Panc1 (cell line): ENCODE measurements at places on chromosomes 2 and 18.

GRCh38 chr2:54957321-54957999, 92.8 kb downstream of the RTN4 start:
- no peak for DNase-seq

DNA sequence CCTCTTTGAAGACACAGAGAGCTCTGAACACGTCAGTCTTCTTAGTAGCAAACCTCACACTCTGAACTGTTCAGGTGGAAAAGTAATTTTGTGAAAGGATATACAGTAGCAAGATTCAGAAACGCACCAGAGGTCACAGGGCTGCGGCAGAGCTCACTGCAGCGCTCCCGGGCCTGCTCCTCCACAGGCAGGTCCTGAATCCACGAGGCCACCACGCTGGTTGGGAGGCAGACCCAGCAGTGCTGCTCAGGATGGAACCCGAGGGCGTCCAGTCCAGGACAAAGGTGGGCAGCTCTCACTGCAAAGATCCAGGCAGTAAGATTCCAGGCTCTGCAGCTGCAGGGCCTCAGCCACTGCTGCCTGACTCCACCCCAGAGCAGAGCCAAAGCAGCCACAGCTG, 576.2 kb upstream of the SALL3 start:
- no peak for DNase-seq

DNA sequence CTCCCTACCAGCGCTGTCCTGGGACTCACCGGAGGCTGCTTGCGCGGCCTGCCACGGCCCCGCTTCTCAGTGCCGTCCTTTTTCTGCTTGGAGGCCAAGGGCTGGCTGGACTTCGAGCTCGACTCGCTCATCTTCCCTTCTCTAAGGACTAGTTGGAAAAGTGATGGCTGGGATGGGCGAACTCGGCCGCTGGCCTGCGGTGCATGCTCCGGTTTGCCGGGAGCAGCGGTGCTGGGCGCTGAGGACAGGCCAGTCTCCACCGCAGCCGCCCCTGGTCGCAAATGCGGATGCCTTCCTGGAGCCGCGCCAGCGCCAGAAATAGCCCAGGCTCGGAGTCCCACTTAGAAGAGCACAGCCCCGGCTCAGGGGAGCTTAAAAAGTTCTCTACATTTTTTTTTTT, 3.1 kb downstream of the C2orf81 start:
- DNase-seq: no peak

DNA sequence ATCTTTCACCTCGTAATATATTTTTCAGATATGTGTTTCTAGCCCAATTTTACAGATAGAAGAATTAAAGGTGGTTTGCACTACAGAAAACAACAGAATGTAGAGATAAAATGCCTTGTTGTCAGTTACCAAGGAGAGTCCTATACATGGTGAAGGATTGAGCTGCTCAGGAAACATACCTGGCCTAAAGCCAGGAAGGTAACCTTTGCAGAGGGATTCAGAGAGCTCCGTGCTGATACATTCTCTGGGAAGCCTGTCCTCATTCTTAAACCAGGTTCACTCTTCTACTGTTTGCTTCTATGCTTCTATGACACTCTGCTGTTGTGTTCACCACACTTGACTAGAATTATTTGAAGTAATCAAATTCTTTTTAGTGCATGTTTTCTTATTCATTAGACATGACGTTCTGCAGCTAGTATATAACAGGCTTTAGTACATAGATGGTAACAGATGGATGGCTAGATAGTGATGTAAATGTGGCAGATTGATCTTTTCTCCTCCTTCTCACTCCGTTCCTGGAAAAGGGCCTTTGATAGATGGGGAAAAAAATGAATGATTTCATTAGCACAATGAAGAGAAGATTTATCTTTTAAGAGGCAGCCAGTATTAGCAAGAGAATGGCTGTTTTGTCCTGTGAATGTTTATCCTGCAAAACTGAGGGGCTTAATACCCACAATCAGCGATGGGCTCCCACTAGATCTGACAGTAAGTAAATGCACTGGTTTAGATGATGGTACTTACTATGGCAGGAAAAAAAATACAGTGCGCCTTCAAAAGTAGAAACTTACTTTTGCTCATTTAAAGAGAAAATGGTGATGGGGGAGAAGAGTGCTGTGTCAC, 589.6 kb upstream of the FAM98A start:
- no peak for DNase-seq

GRCh38 chr2:2720351-2720750, 389.3 kb upstream of the MYT1L start:
- DNase-seq: no peak

DNA sequence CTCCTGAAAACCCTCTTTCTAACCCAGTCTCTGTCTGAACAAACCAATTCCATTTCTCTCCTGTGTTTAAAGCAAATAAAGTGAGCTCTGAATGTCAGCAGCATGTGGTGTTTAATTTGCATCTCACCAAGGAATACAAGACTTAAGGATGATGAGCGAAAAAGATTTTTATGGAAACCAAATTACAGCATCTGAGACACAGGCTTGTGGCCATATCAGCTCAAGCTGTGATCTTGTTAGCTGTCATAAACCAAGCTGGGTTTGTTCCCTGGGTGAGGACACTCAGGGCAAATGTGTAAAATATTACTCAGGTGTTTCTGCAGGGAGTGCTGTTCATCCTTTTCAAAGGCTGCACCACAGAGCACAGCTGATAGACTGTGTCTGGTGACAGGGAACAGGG, 129.3 kb upstream of the REV1 start:
- no peak for DNase-seq

DNA sequence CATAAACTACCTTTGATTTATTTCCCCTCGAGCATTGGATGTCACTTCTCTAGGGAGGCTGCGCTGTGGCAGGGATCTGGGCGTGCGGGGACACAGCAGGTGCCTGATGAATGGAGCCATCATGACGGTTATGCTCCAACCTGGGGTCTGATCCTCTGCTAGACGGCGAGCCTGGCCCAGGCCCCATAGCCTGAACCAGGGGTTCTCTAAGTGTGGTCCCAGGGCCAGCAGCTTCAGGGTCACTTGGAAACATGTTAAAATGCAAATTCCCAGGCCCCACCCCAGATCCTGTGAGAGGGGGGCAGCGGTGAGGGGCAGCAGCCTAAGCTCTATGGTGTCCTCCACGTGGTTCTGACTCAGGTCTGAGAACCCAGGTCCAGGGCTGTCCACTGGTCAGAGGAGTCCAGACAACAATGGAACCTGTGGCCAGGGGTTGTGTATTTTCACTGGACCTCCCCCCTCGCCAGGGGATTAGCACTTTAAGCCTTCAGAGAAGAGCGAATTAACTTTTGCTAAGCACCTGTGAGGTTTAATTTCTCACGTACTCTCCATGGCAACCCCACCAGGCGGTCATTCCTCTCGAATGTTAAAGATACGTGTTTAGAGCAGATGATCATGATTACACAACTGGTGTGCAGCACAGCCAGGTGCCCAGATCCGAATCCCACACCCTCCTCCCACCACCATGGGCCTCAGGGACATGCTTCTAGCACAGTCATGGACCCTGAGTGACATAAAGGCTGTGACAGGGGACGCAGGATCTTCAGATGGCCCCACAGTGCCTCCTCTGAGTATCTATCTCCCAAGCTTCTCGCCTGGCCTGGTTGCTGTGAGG, 1.6 kb upstream of the ARHGEF4 start:
- DNase-seq: no peak

DNA sequence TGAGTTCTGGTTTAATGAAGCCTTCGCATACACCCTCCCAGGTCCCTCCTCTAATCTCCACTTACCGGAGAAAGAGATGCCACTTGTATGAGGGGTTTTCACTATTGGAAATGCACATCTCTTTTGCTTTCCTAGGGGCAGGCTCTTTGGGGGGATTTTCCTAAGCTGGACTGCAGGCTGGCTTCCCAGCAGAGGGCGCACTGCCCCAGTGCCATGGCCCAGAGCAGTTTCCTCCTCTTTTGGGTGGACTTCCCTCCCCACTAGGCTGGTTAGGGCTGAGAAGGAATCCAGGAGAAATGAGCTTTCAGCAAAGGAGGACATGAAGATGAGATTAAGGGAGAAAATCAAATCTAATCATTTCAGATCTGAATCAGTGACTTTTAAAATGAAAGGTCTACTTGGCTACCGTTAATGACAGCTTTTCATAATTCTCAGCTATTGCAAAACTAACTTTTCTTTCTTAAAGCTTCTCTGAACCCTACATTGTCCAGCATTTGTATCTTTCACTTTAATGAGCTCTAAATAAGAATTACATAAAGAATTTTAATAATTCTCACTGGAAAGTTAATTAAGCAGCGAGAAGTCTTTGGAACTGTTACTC, 784.1 kb upstream of the FANCL start:
- DNase-seq: peak; percentile 20

GRCh38 chr2:24984912-24985311, 13.2 kb upstream of the DNAJC27 start:
- DNase-seq: no peak

DNA sequence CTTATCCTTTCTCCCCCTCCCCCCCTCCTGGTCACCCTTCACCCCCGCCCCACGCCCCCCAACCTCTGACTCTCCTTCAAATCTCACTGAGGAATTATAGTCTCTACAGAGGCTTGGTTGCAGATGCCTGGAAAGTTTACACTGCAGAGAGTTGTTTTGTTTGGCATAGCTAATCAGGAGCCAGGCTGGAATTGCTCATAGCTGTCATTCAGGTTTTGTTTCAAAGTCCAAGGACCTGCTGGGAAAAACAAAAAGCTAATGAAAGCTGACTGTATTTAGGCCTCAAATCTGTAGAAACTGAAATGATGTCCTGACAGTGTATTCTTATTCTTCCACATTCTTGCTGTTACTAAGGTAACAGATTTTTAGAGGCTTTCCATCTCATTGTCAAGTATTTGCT, 22.6 kb downstream of the GREB1L start:
- no peak for DNase-seq

GRCh38 chr2:1675633-1676032, 68.7 kb downstream of the PXDN start:
- DNase-seq: peak; percentile 91

DNA sequence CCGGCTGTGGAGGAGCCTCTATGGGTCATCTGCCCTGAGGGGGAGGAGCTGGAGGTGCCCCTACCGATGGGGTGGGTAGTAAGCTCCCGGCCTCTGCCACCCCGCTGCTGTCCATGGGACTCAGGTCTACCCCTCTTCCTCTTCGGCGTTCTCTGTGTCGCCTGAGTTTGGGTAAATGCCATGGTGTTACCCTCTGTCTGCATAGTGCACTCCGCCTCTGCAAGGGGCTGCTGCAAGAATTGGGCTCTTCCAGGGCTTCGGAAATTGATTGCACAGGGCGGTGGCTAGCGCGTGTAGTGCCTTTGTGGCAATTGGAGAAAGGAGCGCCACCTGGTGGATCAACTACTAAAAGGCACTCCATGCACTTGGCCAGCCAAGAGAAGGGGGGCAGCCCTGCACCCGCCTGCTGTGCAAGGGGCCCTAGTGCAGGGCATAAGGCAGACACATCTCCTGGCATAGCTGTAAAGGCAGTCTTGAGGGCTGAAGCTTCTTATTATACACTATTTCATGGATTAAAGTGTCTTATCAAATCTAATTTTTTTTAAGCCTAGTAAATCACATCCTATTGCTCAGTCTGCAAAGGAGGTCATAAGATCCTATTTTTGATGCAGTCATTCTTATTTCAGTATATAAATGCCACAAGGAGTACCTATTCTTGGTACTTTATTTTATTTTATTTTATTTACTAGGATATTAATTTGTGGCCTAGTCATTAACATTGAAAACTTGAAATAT, 308.9 kb downstream of the PDE11A start:
- peak; percentile 38 for DNase-seq

DNA sequence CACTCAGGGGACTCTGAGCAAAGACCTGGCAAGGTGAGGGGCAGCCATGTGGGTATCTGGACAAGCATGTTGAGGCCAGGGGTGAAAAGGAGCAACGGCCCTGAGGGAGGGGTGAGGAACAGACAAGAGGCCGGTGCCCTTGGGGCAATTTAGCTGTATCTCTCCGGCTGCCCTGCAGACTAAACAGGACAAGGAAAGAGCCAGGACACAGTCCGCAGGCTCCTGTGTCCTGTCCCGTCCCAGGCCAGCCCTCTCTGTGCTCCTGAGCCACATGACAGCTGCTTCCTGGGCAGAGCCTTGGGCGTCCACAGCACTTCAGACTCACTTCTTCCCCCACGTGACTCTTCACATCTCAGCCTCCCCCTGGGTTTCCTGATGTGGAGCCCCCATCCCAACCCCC, 206.1 kb downstream of the KLHL29 start:
- DNase-seq: no peak

- no peak for DNase-seq
Observed at GRCh38 chr2:47288864-47289263, 114.1 kb upstream of the MSH2 start.

GRCh38 chr2:218363736-218364135, 7.1 kb downstream of the CATIP start:
- no peak for DNase-seq

- DNase-seq: no peak
Observed at GRCh38 chr2:12288048-12288447, 428.7 kb upstream of the TRIB2 start.

- DNase-seq: no peak
Observed at GRCh38 chr18:10047237-10047636, 133.4 kb downstream of the VAPA start.

- no peak for DNase-seq
Observed at GRCh38 chr2:99158599-99158998, 3.8 kb downstream of the LIPT1 start.

DNA sequence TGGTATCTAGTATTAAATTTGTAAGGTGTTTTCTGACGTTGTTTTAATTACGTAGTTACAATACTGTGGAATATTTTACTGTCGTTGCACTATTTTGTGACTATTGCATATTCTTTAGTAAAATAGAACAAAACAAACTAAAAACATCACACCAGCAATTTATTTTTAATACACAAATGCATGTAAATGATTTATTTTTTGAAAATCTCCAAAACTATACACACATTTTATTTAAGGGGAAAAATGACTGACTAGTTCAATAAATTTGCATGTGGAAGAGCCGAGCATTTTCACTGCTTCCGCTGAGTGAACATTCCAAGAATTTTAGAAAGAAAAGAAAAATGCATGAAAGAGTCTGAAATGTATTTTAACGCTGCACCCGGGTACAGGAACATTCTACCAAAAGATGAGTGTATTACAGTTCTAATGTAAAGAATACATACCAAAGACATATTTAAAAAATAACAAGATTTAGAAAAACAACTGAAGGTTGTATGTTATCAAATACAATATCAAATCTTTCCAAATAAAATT, 257.7 kb downstream of the MEIS1 start:
- DNase-seq: no peak

DNA sequence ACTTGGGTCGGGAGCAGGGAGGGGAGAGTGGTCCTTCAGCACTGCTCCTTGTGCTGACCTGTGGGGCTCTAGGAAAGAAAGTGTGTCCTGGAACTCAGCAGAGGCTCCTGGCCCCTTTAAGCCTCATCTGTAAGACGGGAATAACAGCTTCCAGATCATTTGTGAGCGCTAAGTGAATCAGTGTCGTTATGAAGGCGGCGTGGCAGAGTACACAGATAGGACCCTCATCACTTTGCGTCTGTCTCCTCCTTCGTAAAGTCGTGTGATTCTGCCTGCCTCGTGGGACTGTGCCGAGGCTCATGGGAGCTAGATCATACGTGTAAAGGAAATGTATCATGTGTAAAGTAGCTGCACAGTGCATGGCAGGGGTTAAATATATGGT, 18.6 kb downstream of the COLEC11 start:
- DNase-seq: no peak

- DNase-seq: no peak
Observed at GRCh38 chr18:58970943-58971790, 106.5 kb downstream of the ZNF532 start.

GRCh38 chr18:14086458-14087231, 45.6 kb downstream of the ZNF519 start:
- no peak for DNase-seq

- no peak for DNase-seq
Observed at GRCh38 chr2:144143294-144144151, 376.4 kb downstream of the ZEB2 start.

GRCh38 chr2:100046961-100047947, 95.1 kb downstream of the AFF3 start:
- DNase-seq: no peak

GRCh38 chr2:2657121-2657962, 326.3 kb upstream of the MYT1L start:
- no peak for DNase-seq
